ENCODE measurements at places on chromosomes 6 and 20.

DNA sequence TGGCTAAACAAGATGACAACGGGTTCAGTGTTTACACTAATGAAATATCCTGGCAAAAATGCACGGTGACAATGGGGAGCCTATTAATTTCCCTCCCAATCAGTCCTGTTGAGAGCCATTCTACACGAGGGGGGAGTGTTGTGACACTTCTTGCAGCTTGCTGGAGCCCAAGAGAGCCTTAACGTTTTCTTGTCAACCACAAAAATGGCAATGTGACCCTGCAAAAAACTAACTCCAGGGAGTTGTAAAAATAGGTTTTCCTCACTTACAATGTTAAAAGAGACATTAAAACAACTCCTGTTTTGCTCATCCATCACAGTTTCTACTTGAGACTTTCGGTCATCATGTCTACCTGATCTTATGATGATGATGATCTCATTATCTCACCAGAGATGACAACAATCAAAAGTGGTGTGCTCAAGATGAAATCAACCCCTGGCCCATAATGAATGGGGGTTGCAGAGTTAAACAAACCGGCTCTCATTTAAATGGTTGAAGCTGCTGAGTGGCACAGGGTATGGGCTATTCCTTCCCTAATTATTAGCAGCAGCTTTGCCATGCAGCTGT, 57.9 kb downstream of the GJA10 start:
- no peak for DNase-seq

- DNase-seq: no peak
Observed at GRCh38 chr6:115004204-115004603, 661.4 kb upstream of the HS3ST5 start.

GRCh38 chr6:100426744-100427338, 37.9 kb downstream of the SIM1 start:
- DNase-seq: no peak

DNA sequence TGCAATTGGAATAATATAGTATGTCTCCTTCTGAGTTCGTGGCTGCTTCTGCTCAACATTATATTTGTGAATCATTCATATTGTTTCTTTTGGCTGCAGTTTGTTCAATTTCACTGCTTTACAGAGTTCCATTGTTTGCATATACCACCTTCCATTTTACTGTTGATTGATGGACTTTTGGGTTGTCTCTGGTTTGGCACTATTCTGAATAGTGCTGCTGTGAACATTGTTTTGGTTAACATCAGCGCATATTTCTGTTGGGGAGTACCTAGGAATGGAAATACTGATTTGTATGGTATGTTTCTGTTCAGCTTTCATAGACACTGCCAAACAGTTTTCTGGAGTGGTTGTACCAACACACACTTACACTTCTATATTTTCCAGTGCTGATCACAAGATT, 46.9 kb downstream of the UST start:
- DNase-seq: no peak

- no peak for DNase-seq
Observed at GRCh38 chr20:38267901-38268514, 7.5 kb upstream of the KIAA1755 start.

GRCh38 chr20:38277285-38277684, 16.8 kb upstream of the KIAA1755 start:
- no peak for DNase-seq

- DNase-seq: no peak
Observed at GRCh38 chr6:15461127-15461944, 201.5 kb downstream of the DTNBP1 start.

DNA sequence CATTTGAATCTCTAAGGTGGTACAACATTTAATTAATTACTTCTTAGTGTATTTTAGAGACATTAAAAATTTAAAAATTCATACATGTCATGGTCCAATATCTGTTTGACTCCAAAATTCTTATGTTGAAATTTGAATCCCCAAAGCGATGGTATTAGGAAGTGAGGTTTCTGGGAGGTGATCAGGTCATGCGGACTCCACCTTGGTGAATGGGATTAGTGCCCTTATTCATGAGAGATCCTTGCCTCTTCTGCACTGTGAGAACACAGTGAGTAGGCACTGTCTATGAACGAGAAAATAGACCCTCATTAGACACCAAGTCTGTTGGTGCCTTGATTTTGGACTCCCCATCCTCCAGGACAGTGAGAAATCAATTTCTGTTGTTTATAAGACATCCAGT, 254.7 kb downstream of the PTPRK start:
- DNase-seq: no peak

DNA sequence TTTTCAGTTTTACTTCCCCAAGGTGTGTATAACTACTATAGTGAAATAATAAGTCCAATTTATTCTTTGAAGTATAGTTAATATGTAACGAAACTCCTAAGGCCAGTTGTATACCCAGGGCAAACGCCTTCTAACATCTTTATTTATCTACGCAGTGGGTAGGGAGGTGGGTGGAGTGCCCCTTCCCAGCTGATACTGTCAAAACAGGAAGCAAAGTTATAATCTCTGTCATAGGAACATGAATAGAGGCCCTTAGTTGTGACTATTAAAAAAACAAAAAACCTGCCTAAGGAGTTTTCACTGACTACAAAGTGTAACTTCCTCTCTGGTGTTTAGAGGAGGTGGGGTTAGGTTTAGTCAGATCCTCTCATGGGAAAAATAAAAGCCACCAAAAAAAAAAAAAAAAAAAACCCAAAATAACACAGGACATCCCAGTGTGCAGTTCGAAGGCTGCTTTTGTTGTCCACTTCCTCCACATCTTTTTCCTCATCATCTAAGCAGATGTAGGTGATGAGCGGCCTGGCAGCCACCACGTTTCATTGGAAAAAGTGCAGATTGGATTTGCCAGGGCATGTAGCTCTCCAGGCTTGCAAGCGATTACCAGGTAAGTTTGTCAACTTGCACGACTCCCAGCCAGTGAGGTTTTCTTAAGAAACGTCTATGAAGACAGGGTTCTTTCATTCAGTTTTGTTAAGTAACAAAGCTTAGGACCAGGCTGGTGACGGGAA, 58.7 kb downstream of the UTRN start:
- DNase-seq: no peak

DNA sequence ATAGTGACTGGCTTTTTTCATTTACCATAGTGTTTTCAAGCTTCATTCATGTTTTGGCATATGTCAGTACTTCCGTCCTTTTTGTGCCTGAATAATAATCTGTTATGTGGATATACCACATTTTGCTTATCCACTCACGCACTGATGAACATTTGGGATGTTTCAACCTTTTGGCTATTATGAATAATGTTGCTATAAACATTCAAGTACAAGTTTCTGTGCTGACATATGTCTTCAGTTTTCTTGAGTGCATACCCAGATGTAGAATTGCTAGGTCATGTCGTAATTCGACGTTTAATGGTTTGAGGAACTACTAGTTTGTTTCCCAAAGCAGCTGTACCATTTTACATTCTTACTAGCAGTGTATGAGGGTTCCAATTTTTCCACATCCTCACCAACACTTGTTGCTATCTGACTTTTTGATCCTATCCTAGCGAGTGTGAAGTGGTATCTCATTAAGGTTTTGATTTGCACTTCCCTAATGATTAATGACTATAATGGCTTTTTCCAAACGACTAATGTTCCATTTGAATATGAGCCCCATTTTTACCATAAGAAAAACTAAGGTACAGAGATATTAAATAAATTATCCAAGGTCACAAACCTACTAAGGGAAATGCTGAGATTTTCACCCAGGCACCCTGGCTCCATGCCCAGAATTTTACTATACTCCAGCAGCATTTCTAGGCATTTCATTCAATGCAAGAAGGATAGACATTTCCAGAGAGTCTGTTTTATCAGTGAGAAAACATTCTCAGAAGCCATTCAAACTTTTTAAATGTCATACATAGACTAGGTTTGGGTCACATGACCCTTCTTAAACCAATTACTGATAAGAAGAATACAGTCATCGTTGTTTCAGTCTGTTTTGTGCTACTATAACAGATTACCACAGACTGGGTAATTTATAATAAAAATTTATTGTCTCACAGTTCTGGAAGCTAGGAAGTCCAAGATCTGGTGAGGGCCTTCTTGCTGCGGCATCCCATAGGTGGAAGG, 71.1 kb upstream of the RUNX2 start:
- DNase-seq: no peak

GRCh38 chr6:110233770-110234374, 53.6 kb downstream of the CDC40 start:
- DNase-seq: no peak

DNA sequence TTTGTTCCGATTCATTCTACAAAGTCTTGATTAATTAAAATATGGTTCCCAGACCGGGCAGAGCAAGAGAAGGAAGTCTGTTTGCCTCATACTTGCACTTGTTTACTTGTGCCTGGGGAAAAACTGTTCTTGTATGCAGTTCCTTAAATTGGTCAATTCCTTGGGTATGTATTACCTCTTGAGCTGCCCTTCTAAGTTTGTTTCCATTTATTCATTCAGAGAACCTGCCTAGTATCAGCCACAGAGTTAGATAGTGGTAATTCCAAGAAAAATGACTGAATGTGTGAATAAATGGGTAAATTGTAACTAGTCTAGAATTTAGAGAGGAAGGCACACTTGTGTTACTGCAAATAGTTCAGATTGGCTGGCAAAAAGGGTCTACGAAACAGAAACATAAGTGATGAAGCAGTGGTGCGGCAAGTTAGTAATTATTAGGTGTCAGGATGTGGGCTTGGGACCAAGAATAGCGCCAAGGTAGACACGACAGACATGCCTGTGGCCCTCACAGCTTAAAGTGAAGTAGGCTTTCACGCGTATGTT, 525 bp upstream of the MAK start:
- DNase-seq: no peak

- no peak for DNase-seq
Observed at GRCh38 chr6:48087448-48087847, 23.5 kb downstream of the PTCHD4 start.

DNA sequence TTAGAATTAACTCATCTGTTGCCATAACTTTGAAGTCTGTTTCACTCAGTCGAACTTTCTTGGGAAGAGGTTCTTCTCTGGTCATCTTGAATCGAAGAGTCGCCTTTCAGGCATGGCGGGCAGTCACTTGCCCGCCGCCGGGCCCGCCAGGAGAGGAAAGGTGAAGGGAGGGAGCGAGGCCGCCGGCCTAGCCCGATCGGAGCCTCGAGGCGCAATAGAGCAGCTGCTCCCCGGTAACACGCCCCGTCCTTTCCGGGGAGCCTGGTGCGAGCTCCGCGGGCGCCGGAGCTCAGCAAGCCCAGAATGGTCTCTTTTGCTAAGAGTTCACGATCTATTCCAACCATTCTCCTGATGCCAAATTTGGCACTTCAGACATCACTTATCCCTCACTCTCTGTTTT, 591.8 kb downstream of the TFAP2B start:
- DNase-seq: no peak

DNA sequence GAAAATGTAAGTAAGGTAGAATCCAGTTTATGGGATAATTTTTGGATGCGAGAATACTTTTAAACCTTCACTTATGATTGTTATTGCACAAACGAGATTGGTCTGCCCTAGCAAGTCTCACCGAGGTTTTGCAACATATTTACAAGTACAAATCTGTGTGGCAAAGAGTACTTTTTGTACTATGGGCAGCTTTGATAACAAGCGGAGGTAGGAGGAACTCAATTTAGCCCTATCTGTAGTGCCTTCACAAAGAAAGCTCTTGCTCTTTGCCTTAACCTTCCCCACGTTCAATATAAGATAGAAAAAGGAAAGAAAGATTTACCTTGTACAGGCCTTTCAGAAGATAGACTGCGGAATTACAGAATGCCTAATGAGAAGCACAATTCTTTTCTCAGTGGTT, 77.5 kb upstream of the HIVEP1 start:
- DNase-seq: no peak

GRCh38 chr6:158810155-158811095, 8.7 kb downstream of the EZR start:
- no peak for DNase-seq

DNA sequence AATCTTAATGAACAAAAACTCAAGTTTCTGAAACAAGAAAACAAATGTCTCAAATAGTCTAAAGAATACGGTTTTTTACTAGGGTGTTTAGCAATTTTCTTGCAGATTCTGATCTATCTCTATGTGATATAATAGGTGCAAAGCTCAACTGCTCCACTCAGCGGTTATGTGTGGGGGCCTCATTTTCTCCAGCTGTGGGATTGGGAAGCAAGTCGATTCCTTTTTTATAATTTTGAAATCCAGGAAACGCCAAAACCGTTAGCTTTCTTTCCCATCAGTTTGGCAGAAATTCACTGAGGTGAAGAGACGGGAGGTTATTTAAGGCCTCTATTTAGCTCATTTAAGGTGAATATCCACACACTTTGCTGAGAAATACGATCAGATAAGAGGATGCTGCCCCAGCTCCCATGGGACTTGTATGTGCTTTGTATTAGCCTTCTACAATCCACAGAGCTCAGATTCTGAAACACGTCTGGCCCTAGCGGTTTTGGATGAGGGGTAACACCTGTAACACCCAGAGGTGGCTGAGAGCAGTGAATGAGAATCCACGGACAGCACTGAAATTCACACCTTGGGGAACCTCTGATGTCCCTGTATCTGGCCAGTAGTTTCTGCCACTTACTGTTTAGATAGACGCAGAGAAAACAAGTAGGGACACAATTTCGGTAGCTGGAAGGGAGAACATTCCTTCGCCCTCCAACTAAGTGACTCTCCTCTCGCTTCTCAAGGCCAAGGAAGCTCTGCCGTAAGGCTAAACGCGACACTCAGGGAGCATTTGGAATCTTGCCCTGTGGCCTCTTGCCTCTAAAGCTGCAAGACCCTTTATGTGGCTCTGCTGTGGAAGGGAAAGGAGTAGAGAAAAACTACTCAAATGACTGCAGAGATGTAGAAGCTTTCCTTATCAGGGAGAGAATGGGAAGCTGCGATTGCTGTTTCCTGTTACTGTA, 6.5 kb upstream of the BCAS4 start:
- no peak for DNase-seq

All from CMK (cell line).